AG04450 (cell line): ENCODE measurements at places on chromosomes 13 and 19.

GRCh38 chr13:48561466-48562235, 28.8 kb upstream of the RCBTB2 start:
- no peak for DNase-seq

- DNase-seq, result peak; percentile 29
Measured at GRCh38 chr13:78978381-78978998, 319.5 kb upstream of the OBI1 start.

- no peak for DNase-seq
Measured at GRCh38 chr19:47274891-47275761, 441 bp downstream of the INAFM1 start.

DNA sequence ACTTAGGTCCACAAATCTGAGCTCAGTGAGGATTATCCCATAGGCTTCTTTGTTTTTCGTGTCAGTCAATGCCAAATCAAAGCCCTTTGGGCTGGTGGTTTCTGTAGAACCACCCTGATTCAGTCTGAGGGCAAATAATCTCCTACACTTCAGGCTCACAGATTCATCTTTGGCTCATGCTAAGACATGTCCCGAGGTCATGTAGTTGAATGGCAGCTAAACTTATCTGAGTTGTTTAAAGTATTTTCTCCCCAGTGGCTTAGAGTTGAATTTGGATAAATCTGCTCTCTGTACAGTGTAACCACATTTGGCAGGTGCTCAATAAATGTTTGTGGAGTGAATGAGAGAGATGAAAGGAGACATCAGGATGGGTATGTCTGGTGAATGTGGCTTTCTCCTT, 13.1 kb upstream of the SLC25A42 start:
- no peak for DNase-seq

GRCh38 chr13:112060282-112060830, 6.6 kb upstream of the SOX1 start:
- DNase-seq, result no peak

DNA sequence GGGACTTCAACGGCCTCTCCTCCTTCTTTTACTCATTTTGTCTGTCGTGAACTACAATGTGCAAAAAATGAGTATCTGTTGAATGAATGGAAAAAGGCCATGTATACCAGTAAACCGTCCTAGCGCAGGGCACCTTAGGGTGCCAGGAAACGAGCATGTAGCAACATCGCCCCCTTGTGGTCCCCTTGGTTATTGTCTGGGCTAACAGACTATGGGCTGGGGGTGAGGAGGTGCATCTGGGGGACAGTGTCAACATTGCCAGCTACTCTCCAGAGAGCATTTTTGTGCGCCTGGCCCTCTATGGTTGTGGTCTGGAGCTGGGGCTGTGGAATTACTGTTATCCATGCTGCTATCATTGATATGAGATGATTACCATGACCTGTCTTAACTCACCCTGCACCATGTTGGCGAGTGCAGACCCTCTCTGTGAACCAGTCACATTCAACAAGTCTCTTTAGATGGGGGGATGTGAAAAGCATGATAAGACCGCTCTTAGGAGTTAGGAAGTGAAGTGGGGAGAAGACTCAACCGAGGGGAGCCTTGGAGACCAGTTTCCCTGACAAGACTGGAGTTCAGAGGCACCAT, 22.8 kb upstream of the SIGLEC11 start:
- DNase-seq, result no peak

DNA sequence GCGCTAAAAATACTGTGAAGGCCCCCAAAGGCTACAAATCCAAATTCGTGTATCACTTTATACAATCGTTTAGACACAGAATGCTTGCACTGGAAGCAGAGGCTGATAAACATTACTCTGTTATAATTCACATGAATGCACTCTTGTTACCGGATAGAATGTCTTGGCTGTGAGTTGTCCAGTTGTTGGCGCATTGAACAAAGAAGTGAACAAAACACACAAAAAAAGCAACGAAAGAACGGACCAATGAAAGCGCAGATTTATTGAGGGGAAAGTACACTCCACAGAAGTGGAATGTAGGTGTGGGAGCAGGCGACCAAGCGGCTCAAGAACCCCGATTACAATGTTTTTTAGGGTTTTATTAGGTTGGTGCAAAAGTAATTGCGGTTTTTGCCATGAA, 529 bp upstream of the ZNF418 start:
- no peak for DNase-seq

DNA sequence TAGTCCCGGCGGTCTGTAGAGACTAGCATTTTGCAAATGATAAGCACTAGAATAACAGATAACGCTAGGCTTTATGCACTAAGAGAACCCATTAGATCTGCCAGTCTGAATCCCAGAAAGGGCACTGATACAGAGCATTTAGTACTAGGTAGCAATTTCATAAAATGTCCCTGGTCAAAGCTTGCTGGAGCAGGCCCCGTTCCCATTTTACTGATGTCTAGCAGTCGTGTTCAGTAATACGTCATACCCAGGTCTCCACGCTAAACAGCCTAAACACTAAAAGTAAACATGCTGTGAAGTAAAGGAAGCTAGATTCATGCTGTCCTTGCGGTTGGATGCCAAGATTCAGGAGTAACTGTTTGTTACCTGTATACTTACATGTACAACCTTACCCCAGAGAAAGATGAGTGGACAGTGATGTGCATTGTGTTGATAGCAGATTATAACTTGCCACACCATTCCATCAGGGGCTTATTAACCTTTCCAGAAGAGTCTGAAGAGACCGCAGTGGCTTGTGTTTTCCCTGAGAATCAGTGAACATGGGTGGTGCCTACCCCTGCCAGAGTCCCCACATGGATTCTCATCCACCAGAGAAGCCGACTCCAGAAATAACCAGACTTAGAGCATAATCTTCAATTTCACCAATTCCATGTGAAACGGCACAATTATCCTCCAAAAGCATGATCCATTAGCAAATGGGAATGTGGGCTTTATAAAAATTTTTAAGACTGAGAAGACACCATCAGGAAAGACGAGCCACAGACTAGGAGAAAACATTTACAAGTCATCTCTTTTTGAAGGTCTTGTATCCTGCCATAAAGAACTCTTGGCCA, 3.4 kb upstream of the RPS11 start:
- DNase-seq, result no peak

GRCh38 chr13:28497143-28497876, 2.4 kb upstream of the FLT1 start:
- no peak for DNase-seq
